Pulmonary artery endothelial cell (primary cell): ENCODE measurements at places on chromosomes 12 and 14. TPM values are rescaled to one million over a fixed set of nuclear protein-coding genes. Genes with fewer than 3 reads are reported as not detected.

The HAL gene
- total RNA-seq = 0.07 and 0.11 TPM in 2 replicates

The OR4K14 gene
- total RNA-seq = not detected in 2 replicates

The CLEC2A gene
- not detected in 2 replicates for total RNA-seq

DNA sequence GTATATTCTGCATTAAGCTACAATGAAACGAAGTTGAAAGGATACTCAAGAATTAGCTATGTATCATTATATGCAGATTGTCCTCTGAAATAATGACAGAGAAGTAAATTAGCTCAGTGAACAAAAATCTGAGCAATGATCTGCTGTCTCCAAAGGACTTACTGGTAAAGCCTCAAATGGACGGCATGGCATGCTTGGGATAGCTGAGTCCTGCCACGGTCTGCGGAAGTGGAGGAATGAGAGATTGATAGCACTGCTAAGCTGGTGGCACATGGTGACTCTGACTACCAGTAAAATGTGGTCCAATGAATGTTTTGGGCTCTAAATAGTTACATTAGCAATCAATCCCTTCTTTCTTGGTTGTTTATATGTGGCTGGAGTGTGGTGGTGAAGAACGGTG lies 3.7 kb upstream of the DENND5B start:
- DNase-seq = no peak

DNA sequence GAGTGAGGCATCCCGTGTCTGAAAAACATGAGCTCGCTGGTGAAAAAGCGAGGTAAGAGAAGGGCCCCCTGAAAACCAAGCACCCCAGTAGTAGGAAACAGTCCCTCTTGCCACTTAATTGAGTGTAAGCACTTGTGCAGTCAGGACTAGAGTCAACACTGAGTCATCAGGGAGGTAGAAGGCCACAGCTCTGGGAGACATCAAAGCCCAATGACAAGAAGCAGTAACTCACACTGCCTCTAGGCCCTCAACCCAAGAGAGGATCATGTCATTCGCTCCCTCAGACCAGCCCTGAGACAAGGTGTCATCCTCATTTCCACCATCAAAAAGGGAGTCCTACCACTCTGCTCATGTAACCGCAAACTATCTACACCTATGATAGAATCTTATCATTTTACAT lies 17.8 kb downstream of the POMT2 start:
- no peak for DNase-seq

DNA sequence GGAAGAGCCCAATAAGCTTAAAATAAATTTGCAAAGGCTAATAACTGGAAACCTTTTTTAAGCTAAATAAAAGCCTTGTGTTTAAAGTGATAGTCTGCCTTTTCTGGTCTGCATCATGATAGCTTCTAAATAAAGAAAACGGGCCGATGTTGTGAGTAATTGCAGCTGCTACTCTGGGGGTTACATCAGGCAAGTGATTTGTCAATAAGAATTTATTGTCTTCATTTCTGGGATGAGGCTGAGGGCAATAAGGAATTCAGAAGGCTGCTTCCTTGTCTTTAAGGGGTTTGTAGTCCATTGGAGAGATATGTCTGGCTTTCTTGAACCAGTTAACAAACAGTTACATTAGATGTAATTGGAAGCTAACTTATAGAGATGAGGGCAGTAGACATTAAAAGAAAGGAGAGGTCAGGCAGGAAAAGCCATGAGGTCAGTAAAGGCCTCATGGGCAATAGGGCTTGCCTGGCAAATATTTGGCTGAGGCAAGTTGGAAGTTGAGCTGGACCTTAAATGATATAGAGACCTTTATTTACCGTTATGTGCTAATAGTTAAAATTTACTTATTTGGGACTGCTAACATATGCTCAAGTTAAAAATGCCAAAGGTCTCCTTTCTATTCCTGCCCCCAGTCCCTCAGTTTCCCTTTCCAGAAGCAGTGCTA lies 85.0 kb downstream of the CRADD start:
- DNase-seq = no peak

DNA sequence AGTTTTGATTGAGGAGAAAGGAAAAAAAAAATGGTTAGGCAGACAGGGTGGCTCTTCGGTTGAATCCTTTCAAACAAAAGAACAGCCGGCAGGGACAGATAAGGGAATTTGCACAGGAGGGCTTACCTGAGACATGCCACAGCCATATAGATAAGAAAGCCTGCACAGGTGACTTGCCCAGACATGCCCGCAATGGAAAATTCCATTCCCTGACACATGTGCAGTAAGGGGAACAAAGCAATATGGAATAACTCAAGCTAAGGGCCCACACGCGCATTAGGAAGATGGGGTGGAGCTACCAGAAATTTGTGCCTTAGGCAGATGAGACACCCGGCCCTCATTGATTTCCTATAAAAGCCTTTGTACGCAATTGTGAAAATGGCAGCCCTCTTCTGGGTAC lies 86.7 kb downstream of the TMEM260 start:
- DNase-seq = no peak

DNA sequence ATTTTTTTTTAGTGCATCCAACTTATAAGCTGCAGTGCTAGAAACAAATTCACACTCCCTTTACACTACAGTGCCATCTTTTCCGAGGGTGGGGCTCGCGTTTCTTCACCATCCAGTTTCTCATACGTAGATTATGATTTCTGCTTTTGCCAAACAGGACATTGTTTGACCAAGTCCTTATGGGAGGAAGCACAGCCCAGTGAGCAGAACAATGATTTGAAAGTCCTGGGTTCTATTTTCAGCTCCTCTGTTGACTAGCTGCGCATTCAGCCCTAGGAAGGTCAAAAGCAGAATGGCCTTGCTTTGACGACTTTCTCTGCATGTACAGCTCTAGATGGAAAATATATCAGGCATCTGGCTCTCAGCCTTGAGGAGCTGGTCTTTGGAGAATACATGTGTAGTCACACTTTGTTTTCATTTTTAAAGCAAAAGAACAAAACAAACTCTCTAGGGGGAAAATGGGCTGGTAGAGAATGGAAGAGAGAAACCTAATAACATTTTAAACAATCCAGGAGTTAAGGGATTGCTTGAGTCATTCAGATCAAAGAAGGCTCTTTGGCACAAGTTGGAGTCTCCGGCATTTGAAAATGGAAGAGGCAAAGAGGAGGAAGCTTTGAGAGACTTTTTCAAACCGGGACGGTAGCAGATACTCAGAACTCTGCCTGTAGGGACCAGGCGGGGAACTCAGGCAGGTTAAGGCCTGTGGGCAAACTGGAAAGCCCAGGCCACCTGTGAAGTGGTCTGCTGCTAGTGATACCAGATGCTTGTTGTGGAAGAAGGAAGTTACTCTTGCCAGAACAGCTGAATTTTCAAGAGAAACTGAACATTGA lies 257.3 kb upstream of the PLEKHG7 start:
- DNase-seq = no peak

DNA sequence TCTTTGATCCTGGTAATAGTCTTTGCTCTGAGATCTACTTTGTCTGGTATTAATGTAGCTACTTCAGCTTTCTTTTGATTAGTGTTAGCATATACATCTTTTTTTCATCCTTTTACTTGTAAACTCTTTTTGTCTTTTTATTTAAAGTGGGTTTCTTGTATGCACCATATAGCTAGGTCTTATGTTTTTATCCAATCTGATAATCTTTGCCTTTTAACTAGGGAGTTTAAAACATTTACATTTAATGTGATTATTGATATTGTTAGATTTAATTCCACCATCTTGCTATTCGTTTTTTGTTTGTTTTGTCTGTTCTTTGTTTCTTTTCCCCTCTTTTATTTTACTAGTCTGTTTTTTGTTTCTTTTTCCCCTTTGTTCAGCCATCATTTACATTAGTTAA lies 6.0 kb downstream of the CGRRF1 start:
- no peak for DNase-seq

- DNase-seq = no peak
Observed at GRCh38 chr12:127162307-127162706, 1104.7 kb upstream of the TMEM132C start.

GRCh38 chr14:43765474-43765873 lies 741.6 kb downstream of the FSCB start:
- no peak for DNase-seq

DNA sequence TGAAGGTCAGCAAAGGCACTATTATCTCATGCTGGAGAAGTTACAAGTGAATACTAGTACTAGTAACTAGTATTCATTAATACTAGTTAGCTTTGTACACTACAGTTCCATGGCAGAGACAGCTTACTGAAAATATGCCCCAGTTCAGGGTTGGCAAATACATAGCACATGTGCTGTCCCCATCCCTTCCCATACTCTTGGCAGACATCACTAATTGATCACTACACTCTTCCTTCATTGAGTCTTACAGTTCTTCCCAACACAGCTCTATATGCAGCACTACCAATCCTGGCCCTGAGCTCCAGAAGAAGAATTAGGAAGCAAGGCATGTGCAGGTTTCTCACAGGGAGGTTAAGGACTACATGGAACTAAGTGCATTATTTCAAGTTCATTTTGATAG lies 168.3 kb upstream of the EEA1 start:
- DNase-seq = no peak

DNA sequence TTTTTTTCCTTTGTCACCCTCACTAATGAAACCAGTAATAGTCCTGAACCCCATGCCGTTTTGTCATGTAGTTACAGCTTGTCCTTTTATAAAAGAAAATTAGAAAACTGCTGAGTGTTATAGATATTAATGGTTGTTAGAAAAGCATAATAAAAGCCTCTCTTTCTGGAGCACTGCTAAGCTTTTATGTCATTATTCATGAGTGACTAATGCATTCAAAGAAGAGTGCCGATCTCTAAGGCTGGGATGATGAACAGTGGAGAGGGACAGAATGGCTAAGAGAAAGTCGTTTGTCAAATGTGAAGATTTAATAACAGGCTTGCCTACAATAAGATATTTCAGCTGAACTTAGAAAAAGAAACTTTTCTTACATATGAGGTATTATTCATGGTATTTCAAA lies 121.6 kb downstream of the MGAT4C start:
- DNase-seq = no peak

GRCh38 chr12:7732993-7733392 lies 14.2 kb downstream of the CLEC4C start:
- DNase-seq = no peak
